ENCODE measurements at places on chromosomes 12 and 14.

DNA sequence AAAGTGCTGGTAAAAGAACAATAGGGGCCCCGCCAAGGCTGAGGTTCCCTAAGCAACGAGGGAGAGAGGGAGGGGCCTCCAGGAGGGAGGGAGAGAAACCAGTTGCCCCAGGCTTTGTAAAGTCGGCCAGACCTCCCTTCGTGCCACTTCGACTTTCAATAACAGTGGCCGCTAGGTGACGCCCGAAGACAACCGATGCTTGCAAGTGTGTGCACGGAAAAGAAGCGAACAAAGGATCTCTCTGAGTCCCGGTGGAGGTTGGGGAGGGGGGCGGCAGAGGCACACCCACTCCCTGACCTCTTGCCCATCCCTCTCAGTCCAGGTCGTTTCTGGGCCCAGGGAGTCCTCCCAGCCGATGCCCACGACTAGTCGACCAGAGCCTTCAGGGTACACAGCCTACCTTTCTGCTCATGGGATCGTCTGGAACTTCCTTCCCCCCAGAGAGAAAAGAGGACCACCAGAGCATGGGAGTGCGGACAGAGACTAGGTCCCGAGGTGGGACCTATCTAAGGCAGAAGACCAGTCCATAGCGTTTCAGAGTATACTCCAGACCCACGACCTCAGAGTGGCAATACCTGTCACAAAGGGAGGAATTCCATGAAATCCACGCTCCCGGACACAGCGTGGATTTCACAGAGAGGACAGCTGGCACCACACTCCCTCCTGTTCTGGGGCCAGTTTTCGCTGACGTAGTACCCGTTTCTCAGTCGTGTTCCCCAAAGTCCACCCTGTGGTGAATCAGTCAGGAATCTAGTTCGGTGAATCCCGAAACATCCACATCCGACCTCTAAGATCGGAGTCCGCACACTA lies 262.7 kb upstream of the ALG10B start:
- DNase-seq, result no peak

DNA sequence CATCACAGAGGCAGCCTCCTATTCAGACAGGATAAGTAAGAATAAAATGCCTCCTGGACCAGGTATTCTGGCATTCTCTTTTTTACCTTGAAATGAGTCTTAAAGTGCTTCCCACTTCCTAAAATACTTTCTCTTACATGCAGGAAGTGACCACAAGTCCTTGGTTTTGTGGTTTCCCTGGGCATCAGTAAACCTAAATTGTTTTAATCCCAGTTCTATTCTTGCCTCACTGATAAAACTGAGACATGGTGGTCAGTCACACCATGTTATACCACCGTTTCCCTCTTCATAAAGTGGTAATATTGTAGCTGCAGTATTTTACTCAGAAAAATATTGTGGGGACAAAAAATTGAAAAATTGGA lies 1.2 kb upstream of the SALL2 start:
- DNase-seq, result no peak

- DNase-seq, result peak; percentile 48
Observed at GRCh38 chr12:88579601-88580050, 645 bp downstream of the KITLG start.

- no peak for DNase-seq
Observed at GRCh38 chr12:22719745-22720144, 94.8 kb downstream of the ETNK1 start.

GRCh38 chr12:106773286-106774004 lies 1.0 kb upstream of the RIC8B start:
- no peak for DNase-seq

- DNase-seq, result no peak
Observed at GRCh38 chr12:69042970-69043369, 110.0 kb upstream of the CPM start.

- no peak for DNase-seq
Observed at GRCh38 chr14:50835280-50835679, 4.3 kb upstream of the NIN start.

GRCh38 chr12:3357950-3358525 lies 133.0 kb upstream of the PRMT8 start:
- DNase-seq, result no peak

DNA sequence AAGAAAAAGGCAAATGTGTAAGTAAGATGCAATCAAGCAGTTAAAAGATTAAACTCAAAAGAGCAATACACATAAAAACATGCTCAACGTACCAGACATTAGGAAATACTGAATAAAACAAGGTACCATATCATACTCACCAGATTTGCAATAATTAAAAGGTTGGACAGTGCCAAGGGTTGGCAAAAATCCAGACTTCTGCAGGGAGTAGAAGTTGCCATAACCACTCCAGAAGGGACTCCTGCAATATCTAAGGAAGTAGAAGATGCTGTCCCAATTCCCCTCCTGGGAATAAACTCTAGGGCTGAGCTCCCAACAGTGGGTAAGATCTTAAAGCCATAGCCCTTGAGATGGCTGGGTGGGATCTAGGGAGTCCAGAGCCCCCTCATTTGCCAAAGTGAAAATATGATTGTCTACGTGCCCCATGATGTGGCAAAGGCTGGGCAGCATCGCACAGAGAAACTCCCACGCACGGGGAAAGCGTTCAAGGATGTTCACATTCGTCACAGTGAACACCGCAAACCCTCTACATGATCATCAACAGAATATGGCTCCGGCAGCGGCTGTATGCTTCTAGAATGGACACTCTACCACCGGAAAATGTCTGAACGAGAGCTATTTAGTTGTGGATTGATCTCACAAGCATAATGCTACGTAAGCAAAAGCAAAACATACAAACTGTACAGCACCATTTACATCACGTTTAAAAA lies 12.3 kb downstream of the KCTD10 start:
- no peak for DNase-seq

DNA sequence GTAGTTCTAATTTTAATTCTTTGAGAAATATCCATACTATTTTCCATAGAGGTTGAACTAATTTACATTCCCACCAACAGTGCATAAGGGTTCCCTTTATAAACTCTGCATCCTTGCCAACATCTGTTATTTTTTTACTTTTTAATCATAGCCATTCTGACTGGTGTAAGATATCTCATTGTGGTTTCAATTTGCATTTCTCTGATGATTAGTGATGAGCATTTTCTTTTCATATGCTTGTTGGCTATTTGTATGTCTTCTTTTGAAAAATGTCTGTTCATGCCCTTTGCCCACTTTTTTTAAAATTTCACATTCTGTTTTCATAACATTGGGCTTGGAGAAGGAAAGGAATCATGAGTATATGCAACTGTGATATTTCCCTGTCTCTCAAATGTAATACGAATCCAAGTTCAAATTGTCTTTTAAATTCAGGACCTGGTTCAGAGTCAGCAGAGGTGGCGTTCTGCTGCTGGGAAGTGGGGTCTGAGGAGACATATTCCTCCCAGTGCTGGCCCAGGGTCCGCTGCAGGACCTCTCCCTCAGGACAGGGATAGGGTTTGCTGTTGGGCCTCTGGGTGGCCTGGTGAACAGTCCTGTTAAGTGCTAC lies 81.2 kb upstream of the ETV6 start:
- no peak for DNase-seq

GRCh38 chr12:6852651-6853354 lies 853 bp downstream of the USP5 start:
- DNase-seq, result no peak

- no peak for DNase-seq
Observed at GRCh38 chr12:123942238-123942653, 30.4 kb downstream of the CCDC92 start.

DNA sequence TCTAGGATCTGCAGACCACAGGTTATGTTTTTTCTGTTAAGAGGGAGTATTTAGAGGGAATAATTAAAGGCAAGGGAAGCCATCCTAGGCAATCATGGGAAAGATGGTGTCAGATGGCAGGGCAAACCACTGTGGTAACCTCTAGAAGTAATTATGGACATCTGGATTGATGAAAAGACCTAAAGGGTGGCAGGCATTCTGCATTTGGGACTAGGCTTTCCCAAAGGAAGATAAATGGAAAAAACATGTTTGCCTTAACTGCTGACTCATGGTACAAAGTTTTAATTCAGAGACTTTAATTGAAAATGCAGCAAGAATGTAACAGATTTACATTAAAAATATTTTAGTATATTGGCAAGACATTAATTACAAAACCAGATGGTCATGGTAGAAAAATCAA lies 88.1 kb downstream of the TMEM30B start:
- no peak for DNase-seq

Measured in NCI-H1092 treated with DMSO at 0.1 percent for 48 hours (cell line).